ENCODE measurements at places on chromosomes 12 and 14. TPM values are rescaled to one million over a fixed set of nuclear protein-coding genes. Genes with fewer than 3 reads are reported as not detected.

- H3K4me3 ChIP-seq, result no peak overlapping the region
- peak; percentile 84 for DNase-seq
- peaks cover 4% of the 10 kb centered on the region for H3K36me3 ChIP-seq
- no peaks in the 10 kb centered on the region for H3K4me1 ChIP-seq
- no peak overlapping the region for H3K27ac ChIP-seq
Measured at GRCh38 chr12:113196990-113197389, 11.5 kb downstream of the RITA1 start.

DNA sequence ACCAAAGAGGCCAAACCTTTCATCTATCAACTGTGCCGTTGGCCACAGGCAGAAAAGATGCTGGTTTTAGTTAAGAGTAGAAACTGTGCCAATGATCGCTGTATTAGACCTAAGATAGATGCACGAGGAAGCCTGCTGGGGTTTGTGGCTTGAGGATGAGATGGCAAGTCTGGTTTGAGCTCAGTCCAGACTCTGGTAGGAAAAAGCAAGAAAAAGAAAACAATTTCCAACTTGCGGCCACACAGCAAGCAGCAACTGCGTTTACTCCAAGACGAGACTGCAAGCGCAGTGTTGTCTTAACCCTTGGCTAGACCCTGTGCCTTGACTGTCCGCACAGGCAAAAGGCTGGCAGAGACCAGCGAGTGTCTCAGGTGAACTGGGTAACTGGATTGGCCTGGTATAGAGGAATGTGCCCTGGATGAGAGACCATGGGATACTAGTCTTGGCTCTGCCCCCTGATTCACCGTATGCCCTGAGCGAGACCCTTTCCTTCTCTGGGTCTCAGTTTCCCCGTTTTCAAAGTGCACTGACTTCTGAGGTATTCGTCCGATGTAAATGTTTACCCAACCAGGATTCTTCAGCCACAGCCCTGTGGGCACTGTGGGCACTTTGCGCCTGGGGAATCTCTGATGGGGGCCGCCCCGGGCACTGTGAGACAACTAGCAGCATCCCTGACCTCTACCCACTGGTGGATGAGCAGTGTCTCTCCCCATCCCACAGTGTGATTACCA lies 113.4 kb downstream of the DICER1 start:
- no peaks in the 10 kb centered on the region for H3K27me3 ChIP-seq
- no peaks in the 10 kb centered on the region for H3K36me3 ChIP-seq
- no peak overlapping the region for H3K27ac ChIP-seq
- H3K4me3 ChIP-seq, result no peak overlapping the region
- DNase-seq, result peak; percentile 37

Gene JPH4
- 1.8 TPM for total RNA-seq

GRCh38 chr14:52801014-52801712 lies 9.8 kb upstream of the GNPNAT1 start:
- H3K36me3 ChIP-seq, result no peaks in the 10 kb centered on the region
- DNase-seq, result no peak
- H3K27me3 ChIP-seq, result no peaks in the 10 kb centered on the region
- H3K27ac ChIP-seq, result peak overlapping the region; percentile 60
- H3K4me1 ChIP-seq, result no peaks in the 10 kb centered on the region

GRCh38 chr12:50132505-50133135 lies 20.6 kb downstream of the COX14 start:
- H3K36me3 ChIP-seq, result peaks cover 25% of the 10 kb centered on the region
- H3K4me1 ChIP-seq, result peaks cover 12% of the 10 kb centered on the region
- no peaks in the 10 kb centered on the region for H3K27me3 ChIP-seq
- no peak overlapping the region for H3K27ac ChIP-seq

DNA sequence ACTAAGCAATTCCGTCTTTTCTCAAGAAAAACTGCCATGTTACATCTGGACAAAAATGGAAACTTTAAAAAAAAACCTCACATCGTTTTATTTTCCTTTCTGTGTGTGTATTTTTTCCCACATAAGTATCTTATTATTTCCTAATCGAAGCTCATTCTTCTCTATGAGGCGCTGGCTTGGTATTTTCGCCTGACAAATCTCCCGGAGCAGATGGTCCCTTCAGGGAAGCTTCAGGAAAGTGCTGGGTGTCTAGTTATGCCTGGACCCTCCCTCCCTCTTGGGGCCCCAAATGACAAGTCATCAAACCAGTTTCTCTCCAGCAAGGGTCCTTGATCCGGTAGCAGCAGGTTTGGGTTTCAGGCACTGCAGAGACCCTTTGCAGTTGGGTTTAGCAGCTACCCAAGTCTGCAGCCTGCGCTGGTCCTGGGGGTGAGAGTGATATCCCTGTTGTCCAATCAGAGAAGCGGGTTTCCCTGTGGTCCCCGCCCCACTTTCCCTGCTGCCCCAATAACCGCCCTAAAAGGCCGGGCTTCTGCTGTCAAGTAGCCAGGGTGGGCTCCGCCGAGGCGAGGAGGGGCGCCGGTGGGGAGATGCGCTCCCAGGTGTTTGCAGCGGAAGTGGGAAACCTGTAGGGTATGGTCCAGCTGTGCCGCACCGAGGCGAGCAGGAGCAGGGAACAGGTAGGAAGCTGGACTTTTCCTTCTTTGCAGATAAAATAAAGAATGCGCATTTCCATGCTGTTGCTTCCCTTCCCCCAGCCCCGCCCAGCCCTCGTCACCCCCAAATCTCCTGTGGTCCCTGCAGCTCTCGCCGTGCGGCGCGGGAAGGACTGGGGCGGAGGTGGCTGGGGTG lies at the start of gene CNTN1:
TSS of gene CNTN1 (plus strand) at position 527 of the 852 bp plus-strand sequence.
- H3K36me3 ChIP-seq, result no peaks in the 10 kb centered on the region
- peaks cover 20% of the 10 kb centered on the region for H3K4me1 ChIP-seq
- peak within 1 kb of the TSS; percentile 45 for H3K4me3 ChIP-seq
- H3K27me3 ChIP-seq, result no peaks in the 10 kb centered on the region
- DNase-seq, result peak; percentile 83

Gene CCDC196
- total RNA-seq, result not detected

GRCh38 chr12:75322464-75322863 lies 7.7 kb downstream of the CAPS2 start:
- H3K4me1 ChIP-seq, result no peaks in the 10 kb centered on the region
- no peak overlapping the region for H3K4me3 ChIP-seq
- no peaks in the 10 kb centered on the region for H3K27me3 ChIP-seq

- H3K27me3 ChIP-seq, result no peaks in the 10 kb centered on the region
- no peak overlapping the region for H3K27ac ChIP-seq
- no peak for DNase-seq
- H3K4me3 ChIP-seq, result no peak overlapping the region
- no peaks in the 10 kb centered on the region for H3K4me1 ChIP-seq
Measured at GRCh38 chr12:70787612-70788011, 132.9 kb downstream of the PTPRR start.

- no peak overlapping the region for H3K4me3 ChIP-seq
- no peaks in the 10 kb centered on the region for H3K4me1 ChIP-seq
- H3K27ac ChIP-seq, result no peak overlapping the region
- DNase-seq, result peak; percentile 66
Measured at GRCh38 chr14:75861161-75861621, 120.6 kb downstream of the TGFB3 start.

Gene CLECL1
- not detected for total RNA-seq

Gene KRT4
- not detected for total RNA-seq

DNA sequence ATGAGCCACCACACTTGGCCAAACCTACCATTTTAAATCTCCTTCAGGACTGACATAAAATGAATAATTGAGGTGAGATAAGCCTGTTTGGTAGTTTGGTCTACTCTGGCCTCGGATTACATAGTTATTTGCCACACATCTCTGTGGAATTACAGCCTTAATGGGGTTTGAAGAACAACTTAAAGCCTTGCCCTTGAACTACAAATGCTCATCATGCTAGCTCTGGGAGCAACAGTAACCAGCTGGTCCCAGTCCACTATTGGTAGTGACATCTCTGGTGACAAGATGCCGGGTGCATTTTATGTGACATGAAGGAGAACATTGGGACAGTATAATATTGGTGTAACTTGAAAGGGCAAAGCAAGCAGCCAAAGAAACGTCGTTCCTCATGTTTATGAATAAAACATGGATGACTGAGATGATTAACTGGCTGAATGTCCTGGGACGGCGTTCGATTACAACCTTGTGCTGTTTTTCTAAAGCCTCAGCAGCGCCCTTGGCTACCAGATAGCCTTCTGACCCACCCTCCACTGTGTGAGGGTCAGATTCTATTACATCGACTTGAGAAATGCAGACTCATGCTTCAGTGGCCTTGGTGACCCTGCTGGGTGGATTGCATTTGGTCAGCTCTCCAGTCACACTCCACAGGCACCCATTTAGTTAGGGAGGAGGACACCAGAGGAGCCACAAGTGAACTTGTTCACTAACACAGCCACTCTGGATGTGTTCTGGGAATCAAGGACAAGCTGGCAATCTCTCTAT lies 41.5 kb downstream of the BEST3 start:
- no peaks in the 10 kb centered on the region for H3K4me1 ChIP-seq
- H3K4me3 ChIP-seq, result no peak overlapping the region
- H3K27me3 ChIP-seq, result no peaks in the 10 kb centered on the region
- DNase-seq, result no peak
- no peak overlapping the region for H3K27ac ChIP-seq
- H3K36me3 ChIP-seq, result no peaks in the 10 kb centered on the region

Gene RTL1
- not detected for total RNA-seq

DNA sequence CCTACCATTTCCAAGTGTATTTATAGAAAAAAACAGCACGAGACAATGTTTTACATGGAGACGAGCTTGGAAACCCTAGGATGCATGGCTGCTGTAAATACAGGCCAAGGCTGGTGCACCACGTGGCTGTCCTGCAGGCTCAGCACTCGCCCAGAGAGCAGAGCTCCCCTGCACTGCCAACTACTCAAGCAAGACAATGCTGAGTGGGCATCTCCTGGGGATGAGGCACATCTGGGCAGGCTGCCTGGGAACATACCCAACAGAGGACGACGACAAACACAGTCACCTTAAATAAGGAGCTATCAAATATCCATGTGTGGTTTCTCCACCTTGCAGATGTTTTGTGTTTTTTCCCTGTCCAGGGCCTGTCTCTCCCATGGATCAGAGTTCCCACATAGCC lies 128.3 kb upstream of the PRMT8 start:
- H3K36me3 ChIP-seq, result no peaks in the 10 kb centered on the region
- H3K27me3 ChIP-seq, result peaks cover 42% of the 10 kb centered on the region
- H3K4me3 ChIP-seq, result no peak overlapping the region
- no peak overlapping the region for H3K27ac ChIP-seq
- no peak for DNase-seq
- peaks cover 13% of the 10 kb centered on the region for H3K4me1 ChIP-seq

Gene NPFF
- not detected for total RNA-seq

- H3K4me3 ChIP-seq, result no peak overlapping the region
- H3K27ac ChIP-seq, result peak overlapping the region; percentile 89
- no peak for DNase-seq
Measured at GRCh38 chr14:68244262-68244980, 424.8 kb downstream of the RAD51B start.

GRCh38 chr12:96392397-96392796 lies 7.8 kb downstream of the CDK17 start:
- peaks cover 42% of the 10 kb centered on the region for H3K4me1 ChIP-seq
- H3K36me3 ChIP-seq, result no peaks in the 10 kb centered on the region
- no peaks in the 10 kb centered on the region for H3K27me3 ChIP-seq
- H3K27ac ChIP-seq, result peak overlapping the region; percentile 26
- H3K4me3 ChIP-seq, result no peak overlapping the region
- no peak for DNase-seq

GRCh38 chr14:42884100-42884499 lies 1277.4 kb downstream of the LRFN5 start:
- no peak overlapping the region for H3K27ac ChIP-seq
- no peaks in the 10 kb centered on the region for H3K36me3 ChIP-seq
- no peaks in the 10 kb centered on the region for H3K27me3 ChIP-seq
- no peaks in the 10 kb centered on the region for H3K4me1 ChIP-seq
- no peak overlapping the region for H3K4me3 ChIP-seq

- H3K4me3 ChIP-seq, result no peak overlapping the region
- no peak for DNase-seq
- no peaks in the 10 kb centered on the region for H3K4me1 ChIP-seq
- peaks cover 86% of the 10 kb centered on the region for H3K36me3 ChIP-seq
- H3K27ac ChIP-seq, result no peak overlapping the region
Measured at GRCh38 chr12:132740652-132741051, 21.0 kb downstream of the ANKLE2 start.

DNA sequence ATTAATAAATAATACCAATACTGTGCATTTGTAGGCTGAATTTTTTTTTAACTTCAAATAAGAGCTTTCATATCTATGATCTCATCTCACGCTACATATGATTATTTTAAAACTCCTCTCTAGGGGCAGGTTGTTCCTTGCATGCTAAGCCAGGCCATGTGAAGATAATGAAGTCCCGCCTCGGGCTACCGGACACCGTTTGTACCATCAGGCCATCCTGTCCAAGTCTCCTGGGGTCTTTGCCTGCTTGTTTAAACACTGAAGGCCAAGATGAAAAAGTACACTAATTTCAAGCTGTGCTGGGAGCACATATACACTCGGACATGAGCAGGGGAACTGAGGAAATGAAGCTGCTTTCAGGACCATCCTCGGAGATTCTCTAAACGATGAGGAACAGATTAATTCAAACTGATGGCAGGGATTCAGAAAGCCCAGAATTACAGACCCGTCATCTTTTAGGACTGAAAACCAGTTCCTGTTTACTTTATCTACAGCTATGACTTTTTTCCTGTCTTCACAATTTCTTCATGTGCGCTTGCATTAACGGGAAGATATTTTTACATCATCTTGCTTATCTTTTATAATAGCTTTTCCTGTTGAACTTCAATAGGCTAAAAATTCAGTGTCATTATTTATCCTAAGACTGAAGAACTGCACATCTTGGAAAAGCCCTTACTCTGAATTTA lies 6.3 kb upstream of the ABHD12B start:
- H3K4me3 ChIP-seq, result no peak overlapping the region
- H3K27me3 ChIP-seq, result peaks cover 8% of the 10 kb centered on the region
- no peak overlapping the region for H3K27ac ChIP-seq
- no peaks in the 10 kb centered on the region for H3K4me1 ChIP-seq
- DNase-seq, result no peak
- no peaks in the 10 kb centered on the region for H3K36me3 ChIP-seq

- no peaks in the 10 kb centered on the region for H3K27me3 ChIP-seq
- H3K4me1 ChIP-seq, result no peaks in the 10 kb centered on the region
- H3K4me3 ChIP-seq, result no peak overlapping the region
- H3K27ac ChIP-seq, result no peak overlapping the region
Measured at GRCh38 chr12:112992541-112993398, 14.5 kb downstream of the OAS2 start.

DNA sequence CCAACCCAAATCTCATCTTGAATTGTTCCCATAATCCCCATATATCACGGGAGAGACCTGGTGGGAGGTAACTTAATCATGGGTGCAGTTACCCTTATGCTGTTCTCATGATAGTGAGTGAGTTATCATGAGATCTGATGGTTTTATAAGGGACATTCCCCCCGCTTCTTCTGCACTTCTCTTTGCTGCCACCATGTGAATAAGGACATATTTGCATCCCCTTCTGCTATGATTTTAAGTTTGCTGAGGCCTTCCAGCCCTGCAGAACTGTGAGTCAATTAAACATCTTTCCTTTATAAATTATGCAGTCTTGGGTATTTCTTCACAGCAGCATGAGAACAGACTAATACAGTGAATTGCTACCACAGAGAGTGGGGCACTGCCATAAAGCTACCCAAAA lies 179.1 kb downstream of the LRIG3 start:
- H3K27me3 ChIP-seq, result no peaks in the 10 kb centered on the region
- no peak for DNase-seq
- no peaks in the 10 kb centered on the region for H3K4me1 ChIP-seq
- H3K27ac ChIP-seq, result no peak overlapping the region
- no peak overlapping the region for H3K4me3 ChIP-seq

Data from sigmoid colon (tissue), 7 donors.